ENCODE measurements at places on chromosomes 2 and 18.

DNA sequence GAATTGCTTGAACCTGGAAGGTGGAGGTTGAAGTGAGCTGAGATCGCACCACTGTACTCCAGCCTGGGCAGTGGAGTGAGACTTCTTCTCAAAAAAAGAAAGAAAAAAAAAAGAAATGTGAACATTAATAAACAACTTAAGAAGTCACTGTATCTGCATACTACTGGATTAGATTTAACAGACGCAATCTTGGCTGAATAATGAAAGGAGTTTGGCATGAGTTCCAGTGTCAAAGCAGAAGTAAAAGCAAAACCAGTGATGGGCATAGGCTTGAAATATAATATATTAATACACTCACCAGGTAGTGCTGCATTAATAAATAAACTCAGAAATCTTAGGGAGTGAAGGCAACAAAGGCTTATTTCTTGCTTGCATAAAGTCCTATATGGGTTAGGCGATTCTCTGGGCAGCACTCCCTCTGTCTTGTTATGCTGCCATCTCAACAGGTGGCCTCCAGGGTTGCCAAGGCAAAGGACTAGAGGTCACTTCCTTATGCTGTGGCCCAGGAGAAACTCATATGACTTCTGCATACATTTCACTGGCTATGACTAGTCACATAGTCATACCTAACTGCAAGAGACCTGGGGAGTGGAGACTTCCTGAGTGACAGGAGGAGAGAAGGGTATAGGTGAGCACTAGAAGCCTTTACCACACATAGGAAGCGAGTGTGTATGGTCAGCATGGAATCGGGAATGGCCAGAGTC is 296.2 kb upstream of the SPRED2 start:
- DNase-seq: no peak

DNA sequence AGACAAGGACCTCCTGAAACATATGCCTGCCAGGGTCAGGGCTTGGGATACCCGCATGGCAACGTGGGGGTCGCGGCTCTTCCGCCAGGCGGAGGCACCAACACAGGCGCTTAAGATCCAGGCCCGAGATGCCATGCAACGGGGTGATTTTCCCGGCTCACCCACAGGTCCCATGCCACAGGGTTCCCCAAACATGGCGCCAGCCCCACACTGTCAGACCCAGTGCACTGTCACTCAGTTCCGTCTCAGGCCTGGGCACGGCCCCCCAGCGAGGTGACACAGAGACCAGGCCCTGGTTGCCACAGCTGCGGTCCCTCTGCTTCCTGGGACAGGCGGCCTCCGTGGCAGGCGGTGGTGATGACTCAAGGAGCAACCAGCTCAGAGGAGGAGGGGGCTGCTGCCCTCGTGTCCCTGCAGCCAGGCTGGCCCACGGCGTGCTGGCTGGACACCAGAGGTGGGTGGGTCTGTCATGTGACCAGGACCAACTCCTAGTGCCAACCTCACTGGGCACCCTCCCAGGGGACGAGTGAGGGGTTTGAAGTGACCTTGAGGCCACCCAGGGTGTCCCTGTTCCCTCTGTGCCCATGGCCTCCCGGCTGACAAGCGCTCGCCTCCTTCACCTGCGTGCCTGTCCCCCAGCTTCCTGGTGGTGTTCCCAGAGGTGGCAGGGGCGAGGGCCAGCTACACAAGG is 4.9 kb downstream of the PDCD1 start:
- DNase-seq: no peak

DNA sequence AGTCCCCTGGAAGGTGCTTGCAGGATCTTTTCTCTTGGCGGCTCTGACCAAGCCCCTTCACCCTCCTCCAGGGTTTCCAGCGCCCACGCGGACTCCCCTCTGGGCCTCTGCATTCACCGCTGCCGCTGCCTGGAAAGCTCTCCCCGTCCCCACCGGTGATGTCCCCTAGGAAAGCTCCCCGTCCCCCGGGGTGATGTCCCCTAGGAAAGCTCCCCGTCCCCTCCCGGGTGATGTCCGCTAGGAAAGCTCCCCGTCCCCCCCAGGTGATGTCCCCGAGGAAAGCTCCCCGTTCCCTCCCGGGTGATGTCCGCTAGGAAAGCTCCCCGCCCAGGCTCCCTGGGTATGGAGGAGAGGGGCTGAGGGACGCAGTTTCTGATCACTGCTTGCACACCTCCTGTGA is 27.9 kb downstream of the ZAP70 start:
- DNase-seq: no peak

GRCh38 chr2:175769200-175769599 is 232.9 kb downstream of the LNPK start:
- no peak for DNase-seq

Data from stimulated activated naive CD4-positive, alpha-beta T cell treated with Interleukin-2 at 50 U/mL for 16 hours (primary cell).